Right cardiac atrium (tissue), 5 donors: ENCODE measurements at places on chromosomes 6 and 20.
A peak's percentile ranks its signal among the peaks of the same experiment; 100 is the strongest.

GRCh38 chr6:162267126-162267525 lies 460.4 kb downstream of the PRKN start:
- no peak for DNase-seq

DNA sequence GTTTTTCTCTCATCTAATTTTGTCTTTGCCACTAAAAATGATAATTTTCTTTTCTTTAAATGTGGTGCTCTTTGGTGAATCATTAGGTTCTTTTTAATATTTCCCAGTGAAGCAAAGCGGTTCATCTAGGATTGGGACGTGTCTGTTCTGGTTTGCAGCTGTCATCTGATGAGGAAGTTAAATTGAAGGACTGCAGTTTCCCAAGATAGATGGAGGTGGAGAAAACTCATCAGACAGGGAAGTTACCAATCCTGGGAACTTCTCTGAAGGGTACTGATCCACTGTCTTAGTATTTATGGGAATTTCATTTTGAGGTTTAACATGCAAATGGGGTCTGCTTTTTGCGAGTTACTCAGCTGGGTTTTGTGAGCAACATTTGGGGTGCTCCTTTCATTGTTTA lies 2.4 kb upstream of the AARS2 start:
- DNase-seq = no peak

GRCh38 chr6:169671563-169671962 lies 30.3 kb downstream of the WDR27 start:
- no peak for DNase-seq

DNA sequence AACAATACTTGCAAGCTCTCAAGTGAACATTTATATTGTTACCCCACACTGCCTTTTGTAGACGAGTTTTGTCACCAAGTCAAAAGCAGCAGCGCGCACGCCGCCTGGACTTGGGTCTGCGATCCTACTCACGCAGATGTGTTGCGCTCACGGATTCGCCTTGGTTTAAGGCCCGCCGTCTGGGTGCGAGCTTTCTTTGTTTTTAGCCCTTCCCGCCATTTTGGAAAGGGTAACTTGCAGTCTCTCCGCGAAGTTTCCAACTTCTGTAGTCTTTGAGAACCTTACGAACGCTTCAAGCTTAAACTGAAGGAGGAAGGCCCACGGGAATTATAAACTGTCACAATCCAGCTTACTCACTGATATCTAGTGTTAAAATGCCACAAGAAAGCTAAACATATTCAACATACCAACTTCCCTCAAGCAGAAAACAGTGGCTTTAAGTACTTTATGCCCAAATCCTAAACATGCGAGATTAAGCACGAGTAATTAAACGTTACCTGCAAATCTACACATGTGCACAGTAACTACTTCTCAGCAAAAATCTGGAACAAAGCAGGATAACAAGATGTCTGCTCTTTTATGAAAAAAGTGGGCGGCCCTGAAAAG lies 80.4 kb upstream of the BTN3A2 start:
- DNase-seq = peak; percentile 83

GRCh38 chr20:46458866-46459750 lies 52.7 kb upstream of the ELMO2 start:
- DNase-seq = peak; percentile 71

DNA sequence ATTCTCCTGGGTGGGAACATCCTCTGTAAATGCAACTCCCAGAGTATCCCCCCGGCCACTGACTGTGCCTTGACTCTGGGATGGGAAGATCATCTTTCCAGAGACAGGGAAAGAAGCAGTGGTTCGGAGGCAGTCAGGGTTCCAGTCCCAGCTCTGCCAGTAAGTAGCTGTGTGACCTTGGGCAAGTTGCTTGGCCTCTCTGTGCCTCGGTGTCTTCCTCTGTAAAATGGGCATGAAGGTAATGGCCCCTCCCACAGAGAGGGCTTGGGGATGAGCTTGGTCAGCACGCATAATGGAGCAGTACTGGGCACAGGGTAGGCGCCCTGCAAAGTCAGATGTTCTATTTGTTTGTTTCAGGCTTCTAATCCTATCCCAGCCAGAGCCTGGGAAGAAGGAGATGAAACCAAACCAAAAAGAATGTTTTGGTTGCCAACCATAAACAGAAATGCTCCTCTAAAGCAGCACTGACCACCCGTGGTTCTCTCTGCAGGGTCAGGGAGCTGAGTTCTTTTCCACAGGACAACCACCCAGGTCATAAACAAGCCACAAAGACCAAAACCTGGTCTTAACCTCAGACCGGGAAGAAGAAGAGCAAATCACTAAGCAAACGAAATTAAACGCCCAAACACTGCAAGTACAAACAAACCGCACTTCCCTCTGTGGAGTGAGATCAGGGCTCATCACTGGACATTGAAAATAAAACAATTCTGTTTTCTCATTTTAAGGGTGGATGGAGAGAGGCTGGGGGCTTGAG lies 381.0 kb upstream of the SULF2 start:
- DNase-seq = no peak

DNA sequence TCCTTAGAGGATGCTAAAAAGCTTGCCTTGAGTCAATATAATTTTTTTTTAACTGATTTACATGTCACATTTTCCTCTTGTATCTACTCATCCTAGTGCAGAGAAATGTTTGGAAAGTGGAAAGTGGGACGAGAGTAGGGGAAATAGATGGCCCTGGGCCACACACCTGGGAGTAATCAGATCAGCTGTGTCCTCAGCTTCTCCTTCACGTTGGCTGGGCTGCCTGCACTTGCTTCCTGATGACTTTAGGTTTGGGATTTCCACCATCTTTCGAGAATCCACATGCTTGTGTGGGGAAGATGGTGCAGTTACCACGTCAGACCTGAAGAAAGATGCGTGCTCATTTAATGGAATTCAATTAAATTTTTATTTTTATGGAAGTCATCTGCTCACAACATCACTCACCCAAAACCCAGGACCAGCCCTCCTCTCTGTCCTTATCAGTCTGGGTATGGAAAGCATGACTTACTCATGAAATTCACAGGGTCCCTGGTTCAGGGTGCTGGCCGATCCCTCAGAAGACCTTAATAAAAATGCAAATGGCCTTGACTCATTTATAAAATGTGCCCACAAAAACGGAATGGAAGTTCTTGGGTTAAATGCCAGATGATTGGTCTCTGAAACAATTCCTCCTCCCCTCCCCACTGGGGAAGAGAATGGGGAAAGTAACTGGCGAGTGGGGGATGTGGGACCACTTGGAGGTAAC lies 74.5 kb upstream of the TIAM2 start:
- no peak for DNase-seq

DNA sequence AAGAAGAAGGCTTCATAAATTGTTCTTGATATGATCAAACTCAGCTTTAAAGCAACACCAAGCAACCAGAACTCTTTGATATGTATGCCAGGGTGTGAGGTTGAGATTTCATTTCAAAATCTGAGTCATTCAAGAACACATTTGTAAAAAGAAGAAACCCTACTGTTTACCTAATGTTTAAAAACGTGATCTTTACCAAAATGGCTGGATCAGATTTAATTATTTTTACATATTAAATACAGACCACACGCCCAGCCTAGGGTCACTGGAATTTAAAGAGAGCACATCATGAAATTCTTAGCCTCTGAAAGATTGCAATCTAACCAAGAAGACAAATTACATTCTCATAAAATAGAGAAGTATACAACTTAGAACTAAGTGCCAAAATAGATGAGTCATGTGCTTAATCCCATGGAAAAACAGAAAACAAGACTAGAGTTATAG lies 206.8 kb upstream of the SMLR1 start:
- DNase-seq = no peak

- no peak for DNase-seq
Observed at GRCh38 chr20:51127713-51128112, 104.8 kb upstream of the KCNG1 start.

DNA sequence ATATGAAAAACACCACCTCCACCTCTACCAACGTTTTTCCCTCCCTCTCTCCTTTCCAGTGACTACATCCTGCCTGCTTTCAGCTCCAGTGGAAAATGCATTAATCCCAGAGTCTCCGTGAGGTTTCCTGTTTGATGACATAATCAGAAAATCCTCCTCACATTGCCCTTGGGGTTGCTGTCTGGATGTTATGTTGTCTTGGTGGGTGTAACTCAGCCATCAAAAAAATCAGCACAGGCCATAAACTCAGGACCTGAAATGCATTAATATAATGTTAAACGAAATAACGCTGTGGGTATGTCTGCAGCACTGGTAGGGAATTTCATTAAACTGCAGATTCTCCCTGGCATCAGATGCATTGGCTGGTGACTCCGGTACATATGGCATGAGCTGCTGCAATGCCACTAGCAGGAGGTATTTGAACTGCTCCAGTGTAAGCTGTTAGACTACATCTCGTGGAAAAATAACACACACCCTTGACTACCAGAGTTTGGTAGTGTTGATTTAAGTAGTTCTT lies 297.8 kb downstream of the PRL start:
- no peak for DNase-seq

DNA sequence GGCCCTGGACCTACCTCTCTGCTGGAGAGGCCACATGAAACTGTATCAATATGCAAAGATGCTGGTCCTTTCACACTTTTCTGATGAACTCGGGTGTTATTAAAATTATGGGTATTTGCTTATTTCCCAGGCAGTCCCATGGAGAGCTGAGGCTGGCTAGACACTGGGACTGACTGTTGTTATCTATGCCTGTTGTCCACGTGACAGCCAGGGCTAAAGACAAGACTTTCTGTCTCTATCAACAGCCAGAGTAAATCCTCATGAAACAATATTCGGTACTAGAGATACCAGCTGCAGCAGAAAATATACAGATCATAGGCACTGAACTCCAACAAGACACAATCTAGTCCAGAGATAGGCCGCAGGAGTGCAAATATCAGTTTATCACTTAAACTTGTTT lies 236.4 kb downstream of the FOXA2 start:
- DNase-seq = no peak

DNA sequence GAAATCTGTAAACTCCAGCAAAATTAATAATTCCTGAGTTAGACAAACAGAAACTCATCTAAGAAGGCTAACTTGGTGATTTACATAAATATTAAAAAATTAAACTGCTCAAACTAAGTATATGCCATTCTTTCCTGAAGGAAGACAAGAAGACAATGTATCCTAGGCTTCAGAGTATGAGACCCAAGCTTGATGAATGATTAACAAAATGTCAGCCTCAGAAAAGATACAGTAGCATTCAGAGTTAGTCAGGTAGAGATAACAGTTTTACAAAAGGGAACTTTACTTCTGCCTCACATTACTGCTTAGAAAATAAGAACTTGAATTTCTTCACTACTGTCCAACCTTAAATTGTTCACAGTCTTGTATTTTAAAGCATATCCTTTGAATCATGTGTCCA lies 12.0 kb downstream of the CSNK2A1 start:
- no peak for DNase-seq

- no peak for DNase-seq
Observed at GRCh38 chr6:71460933-71461332, 172.3 kb downstream of the OGFRL1 start.

- DNase-seq = no peak
Observed at GRCh38 chr20:17884307-17885003, 84.1 kb downstream of the SNX5 start.

DNA sequence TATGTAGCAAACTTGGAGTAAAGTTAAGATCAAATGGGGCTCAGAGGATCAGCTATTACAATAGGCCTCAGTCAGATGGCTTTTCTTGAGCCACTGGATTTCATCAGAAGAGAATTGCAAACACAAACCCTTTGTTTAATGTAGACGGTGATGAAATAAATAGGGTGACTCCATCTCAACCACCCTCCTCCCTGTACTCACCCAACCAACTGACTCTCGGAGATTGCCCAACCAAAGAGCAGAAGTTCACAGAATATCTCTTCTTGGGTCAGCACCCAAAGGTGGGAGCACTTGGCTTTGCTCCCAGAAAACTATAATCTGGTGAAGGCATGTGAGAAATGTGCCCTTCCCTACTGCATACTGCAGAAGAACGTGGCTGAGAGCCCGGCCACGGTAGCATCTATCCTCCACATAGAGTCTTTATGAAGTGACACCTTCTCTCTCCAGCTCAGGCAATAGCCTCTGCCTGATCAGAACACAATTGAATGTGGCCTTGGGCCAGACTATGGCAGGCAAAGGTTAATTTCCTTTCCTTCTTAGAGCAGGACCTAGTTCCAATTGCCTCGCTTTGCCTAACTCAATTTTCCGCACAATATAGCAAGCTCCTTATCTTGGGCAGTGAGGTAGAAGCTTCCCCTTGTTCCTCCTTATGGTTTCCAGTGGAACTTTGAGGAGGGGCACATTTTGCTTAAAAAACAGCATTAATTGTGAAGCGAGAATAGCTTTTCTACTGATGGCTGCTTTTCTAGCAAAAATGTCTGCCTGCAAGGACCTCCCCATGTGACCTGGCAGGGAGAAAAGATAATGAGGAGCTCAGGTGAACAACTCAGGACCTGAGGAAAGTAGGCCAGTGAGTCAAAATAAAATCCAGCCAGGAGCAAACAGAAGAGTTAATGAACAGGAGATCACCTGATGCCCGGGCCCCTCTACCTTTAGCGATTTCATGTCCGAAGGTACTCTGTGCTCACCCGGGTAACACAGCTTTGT lies 79.4 kb downstream of the GFOD1 start:
- DNase-seq = peak; percentile 79

GRCh38 chr6:113709936-113710509 lies 147.1 kb upstream of the MARCKS start:
- no peak for DNase-seq

DNA sequence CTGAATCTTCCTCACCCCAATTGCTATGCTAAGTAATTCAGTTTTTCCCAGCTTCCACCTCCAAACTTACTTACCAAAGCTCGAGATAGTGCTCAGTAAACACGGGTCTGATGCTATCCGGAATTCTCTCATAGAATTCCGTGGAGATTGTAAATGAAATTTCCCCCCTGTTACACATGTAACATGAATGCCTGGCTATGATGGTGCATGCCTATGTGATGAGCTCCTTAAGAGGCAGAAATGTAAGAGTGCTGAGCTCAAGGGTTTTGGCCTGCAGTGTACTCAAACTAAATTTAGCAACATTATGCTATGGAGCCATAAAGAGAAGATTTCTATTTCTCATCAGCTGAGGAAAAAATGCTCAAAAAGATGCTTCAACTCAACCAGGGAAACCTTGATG lies 133.4 kb upstream of the FUT9 start:
- DNase-seq = no peak

GRCh38 chr6:21118216-21118780 lies 475.3 kb upstream of the SOX4 start:
- DNase-seq = no peak

GRCh38 chr20:15930311-15931305 lies 642.6 kb downstream of the KIF16B start:
- no peak for DNase-seq

DNA sequence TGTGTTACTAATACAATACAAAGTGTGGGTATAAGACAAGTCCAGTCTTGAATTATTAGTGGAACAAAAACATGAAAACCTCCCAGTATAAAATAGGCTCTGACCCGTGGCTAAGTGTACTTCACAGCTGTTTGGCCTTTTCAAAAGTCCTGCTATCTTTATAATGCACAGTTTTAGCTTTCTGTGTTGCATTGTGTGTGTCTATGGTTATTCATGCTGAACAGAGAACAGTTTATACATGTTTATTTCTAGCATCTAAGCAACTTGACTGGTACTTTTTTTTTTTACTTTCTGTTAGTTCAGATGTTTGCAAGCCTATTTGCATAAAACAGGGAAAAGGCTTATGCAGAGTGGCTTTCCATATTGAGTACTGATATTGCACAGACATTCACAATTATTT lies 119.2 kb upstream of the CCN2 start:
- DNase-seq = no peak
